Panc1 (cell line): ENCODE measurements at places on chromosomes 3 and 15. TPM values are rescaled to one million over a fixed set of nuclear protein-coding genes. Genes with fewer than 3 reads are reported as not detected.

DNA sequence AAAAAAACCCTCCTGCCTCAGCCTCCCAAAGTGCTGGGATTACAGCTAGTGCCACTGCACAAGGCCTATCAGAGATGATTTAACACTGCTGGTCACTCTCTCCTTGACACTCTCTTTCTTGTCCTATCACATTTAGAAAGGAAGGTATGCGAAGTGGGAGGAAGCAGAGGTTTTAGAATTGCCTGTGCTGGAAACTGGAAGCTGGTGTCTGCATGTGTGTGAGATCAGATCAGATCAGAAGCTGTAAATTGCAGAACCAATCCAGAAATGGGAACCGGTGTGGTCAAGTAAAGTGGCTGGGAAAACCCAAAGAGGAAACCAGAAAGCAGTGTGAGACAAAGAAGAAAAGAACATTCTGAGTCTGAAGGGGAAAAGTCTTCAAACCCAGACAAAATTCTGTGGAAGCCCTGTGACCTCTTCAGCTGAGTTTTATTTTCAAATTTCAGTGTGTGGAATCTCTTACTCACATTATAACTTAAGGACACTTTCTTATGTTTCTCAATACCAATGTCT, 2.8 kb downstream of the EFHB start:
- DNase-seq: no peak

Gene DPPA2
- not detected for total RNA-seq

Gene GRM2
- 0.21 TPM for total RNA-seq

- no peak for DNase-seq
Measured at GRCh38 chr15:100384108-100384410, 42.3 kb upstream of the ADAMTS17 start.

Gene XCR1
- total RNA-seq: not detected

Gene SH3BP5
- total RNA-seq: 12.0 TPM

- no peak for DNase-seq
Measured at GRCh38 chr3:4765212-4765611, 214.0 kb upstream of the BHLHE40 start.
